ENCODE measurements at places on chromosomes 4 and X. TPM values are rescaled to one million over a fixed set of nuclear protein-coding genes. Genes with fewer than 3 reads are reported as not detected.

GRCh38 chr4:129246910-129247461 is 151.0 kb downstream of the C4orf33 start:
- no peak for DNase-seq

DNA sequence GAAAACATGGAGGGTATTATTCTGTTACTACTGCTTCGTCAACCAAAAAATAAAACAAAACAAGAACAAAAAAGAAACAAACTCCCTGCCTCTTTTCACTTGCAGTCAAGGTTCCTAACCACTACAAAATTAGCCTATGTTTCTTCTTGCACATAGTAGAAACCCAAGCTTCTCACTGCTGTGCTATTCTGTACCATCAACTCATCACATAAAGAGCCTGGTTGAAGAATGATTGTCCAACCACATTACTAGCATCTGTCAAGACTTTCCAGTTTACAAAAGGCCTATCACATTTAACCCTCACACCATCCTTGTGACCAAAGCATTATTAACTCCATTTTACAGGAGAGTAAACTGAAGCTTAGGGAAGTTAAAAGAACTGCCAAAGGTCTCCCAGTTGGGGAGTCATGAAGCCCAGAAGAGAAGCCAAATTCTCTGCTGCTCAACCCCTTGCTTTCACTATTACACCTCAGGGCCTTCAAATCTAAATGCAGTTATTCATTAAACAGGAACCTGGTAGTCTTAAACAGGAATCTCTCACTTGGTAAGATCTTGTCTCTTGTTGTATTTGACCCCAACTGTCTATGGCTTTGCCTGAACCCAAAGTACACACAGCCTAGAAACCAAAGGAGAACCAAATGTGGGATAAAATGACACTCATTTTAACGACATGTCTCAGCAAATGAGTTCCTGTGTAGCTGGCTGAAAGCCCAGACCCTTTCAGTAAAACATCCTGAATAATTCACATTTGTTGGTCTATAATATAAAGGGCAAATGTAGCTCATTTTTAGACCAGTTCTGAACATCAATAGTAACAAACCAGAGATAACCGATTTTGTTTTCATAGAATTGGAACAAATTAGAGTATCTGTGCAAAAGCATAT is 8.6 kb downstream of the F9 start:
- no peak for DNase-seq

DNA sequence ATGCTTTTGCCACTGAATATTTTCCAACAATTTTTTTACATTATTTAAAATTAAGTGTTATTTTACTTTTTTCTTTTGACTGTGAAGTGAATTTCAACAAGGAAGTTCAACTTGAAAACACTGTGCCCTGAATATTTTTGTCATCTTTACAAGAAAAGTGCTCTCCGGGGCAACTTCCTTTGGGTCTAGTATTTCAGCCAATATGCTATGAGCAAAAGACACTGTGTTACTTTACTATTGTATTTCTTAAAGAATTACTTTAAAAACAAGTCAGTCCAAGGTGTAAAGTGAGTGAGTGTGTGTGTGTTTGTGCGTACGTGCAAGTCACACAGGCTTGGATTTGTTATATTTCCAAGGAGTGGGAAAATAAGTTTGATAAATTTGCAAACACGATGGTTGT is 7.6 kb upstream of the USP53 start:
- DNase-seq, result no peak

DNA sequence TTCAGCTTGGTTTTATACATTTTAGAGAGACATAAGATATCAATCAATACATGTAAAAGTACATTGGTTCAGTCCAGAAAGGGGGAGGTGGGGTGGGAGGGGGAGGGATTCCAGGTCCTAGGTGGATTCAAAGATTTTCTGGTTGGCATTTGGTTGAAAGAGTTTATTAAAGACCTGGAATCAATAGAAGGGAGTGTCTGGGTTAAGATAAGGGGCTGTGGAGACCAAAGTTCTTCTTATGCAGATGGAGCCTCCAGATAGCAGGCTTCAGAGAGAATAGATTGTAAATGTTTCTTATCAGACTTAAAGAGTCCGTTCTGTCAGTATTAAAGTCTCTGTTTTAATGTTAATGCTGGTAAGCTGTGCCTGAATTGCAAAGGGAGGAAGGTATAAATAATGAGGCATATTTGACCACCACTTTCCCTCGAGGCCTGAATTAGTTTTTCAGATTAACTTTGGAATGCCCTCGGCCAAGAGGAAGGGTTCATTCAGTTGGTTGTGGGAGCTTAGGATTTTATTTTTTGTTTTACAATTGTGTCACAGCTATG is 169.9 kb downstream of the AASDH start:
- no peak for DNase-seq

GRCh38 chr4:35237924-35238323 is 1006.4 kb downstream of the ARAP2 start:
- DNase-seq, result no peak

- DNase-seq, result no peak
These were observed 4.5 kb downstream of the RP2 start for GRCh38 chrX:46841346-46841745.

GRCh38 chr4:30847167-30847566 is 127.0 kb downstream of the PCDH7 start:
- peak; percentile 68 for DNase-seq

The ATP10D gene
- 2.7 TPM for total RNA-seq

The ENAM gene
- total RNA-seq, result not detected

Data from SJCRH30 (cell line).